Inflammatory macrophage treated with lipopolysaccharide for 4 hours (primary cell): ENCODE measurements at places on chromosomes 7 and 10.

GRCh38 chr7:99004781-99005500 lies 126.6 kb downstream of the TRRAP start:
- no peak for DNase-seq

GRCh38 chr7:116702046-116702785 lies 30.2 kb downstream of the MET start:
- DNase-seq, result no peak

GRCh38 chr7:157445956-157446295 lies 109.1 kb downstream of the DNAJB6 start:
- no peak for DNase-seq

- DNase-seq, result peak; percentile 21
Observed at GRCh38 chr10:30736685-30737232, 107.2 kb upstream of the LYZL2 start.

GRCh38 chr10:89637113-89637512 lies 7.9 kb downstream of the PANK1 start:
- DNase-seq, result peak; percentile 91

DNA sequence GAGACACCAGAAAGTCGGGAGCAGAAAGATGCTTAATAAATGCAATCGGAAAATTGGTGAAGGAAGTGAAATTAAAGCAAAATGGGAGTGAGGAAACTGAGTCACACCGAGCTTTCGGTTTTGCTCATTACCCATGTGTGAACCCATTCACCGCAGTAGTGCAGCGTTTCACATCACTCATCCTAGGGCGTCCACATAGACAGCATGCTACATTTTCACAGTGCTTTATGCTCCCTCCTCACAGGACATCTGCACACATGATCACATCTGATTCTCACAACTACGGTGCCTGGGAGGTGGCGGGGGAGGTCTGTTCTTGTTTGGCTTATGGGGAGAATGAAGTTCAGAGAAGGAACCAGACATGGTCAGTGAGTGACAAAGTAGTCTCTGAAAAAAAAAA lies 36.6 kb upstream of the ATP6V0A4 start:
- no peak for DNase-seq

GRCh38 chr7:16397501-16398145 lies 23.7 kb downstream of the CRPPA start:
- no peak for DNase-seq

GRCh38 chr10:50395271-50395670 lies 144.0 kb upstream of the ASAH2 start:
- peak; percentile 97 for DNase-seq

DNA sequence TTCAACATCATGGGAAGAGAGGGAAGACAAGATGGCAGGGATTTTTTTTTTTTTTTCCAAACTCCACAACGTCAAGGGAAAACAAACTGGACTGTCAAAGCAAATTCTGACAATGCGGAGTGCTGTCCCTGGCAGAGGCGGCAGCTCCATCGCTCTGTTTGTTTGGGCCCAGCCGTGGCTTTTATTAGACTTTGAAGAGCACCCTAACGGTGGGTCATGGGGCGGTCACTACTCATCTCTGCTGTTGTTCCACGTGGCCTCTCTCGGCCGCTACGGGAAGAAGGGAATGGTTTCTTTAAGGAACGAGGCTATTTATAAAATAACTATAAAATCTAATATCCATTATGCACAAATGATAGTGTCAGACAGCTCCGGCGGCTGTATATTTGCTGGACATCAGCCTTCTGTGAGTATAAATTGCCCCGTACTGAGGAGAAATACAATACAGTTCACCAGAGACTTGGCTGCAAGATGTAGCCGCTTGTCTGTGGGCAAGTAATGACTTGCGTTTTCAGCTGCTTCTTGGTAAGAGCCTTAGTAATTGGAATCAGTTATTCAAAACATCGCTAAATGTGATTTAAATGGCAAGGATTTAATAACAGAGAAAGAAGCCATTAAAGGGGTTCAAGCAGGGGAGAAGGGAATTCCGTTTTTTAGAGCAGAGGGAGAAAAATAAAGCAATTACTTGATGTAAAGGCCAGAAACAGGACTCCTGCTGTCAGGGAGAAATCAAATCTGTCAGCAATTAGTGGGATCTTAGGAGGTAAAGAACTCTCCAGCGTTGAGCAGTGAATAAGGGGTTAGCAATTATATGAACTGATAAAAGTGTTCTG lies 61.7 kb upstream of the RAB11FIP2 start:
- no peak for DNase-seq

DNA sequence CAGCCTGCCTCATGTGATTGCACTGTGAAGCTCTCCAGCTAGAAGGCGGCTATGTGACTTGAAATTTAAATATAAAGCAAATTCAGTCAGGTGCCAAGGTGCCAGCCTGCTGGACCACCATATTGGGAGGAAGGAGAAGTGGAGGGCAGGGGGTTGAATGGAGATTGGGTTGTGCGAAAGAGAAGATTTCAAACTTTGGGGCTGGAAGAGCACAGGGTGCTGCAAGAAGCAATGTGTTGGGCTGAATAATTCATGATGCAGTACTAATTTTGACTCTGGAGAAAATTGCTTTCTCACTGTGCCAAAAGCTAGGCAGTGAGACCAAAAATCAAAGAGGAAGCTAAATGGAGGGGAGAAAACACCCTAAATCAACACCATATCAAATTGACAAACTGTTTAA lies 335.3 kb downstream of the NRG3 start:
- no peak for DNase-seq

- no peak for DNase-seq
Observed at GRCh38 chr7:73973091-73973490, 54.9 kb upstream of the ELN start.

DNA sequence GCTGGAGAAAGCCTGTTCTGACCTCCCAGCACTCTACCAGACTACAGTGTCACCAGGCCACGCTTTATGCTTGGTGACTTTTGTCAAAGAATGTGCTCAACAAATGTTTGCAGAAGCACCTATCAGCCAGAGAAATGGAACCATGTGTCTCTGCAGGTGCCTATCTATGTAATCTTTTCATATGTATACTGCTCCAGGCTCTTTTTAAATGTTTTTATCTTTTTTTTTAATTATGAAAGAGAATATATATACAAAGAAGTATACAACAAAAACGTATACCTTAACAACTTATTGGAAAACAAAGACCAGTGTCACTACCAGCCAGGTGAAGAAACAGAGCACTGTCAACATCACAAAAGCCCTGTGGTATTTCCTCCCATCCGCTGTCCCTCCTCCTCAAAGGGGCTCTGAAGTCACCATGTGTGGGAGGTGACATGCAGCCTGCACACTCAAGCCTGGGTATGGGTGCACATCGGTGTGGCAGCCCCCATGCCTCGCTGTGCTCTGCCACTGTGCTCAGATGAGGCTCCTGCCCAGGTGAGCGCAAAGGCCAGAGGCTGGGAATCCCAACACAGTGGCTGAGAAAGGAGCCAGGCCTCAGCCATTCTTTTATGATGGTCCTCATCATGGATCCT lies 120.6 kb downstream of the CLEC2L start:
- no peak for DNase-seq

- DNase-seq, result no peak
Observed at GRCh38 chr10:121803611-121804010, 124.2 kb downstream of the ATE1 start.

GRCh38 chr7:36639826-36640225 lies 84.5 kb downstream of the AOAH start:
- no peak for DNase-seq

GRCh38 chr10:79140855-79141254 lies 72.1 kb downstream of the ZMIZ1 start:
- DNase-seq, result no peak
